ENCODE measurements at places on chromosomes 2 and 18. TPM values are rescaled to one million over a fixed set of nuclear protein-coding genes. Genes with fewer than 3 reads are reported as not detected.

NIFK gene
- total RNA-seq, result 53.1 TPM

AGAP1 gene
- 35.7 TPM for total RNA-seq

DHX57 gene
- 12.9 TPM for total RNA-seq

LYG1 gene
- 2.5 TPM for total RNA-seq

TMBIM1 gene
- total RNA-seq, result 282 TPM

CRYGD gene
- total RNA-seq, result not detected

FOXI3 gene
- not detected for total RNA-seq

SLC9A2 gene
- under 0.01 TPM for total RNA-seq

- DNase-seq, result no peak
- H3K4me1 ChIP-seq, result no peaks in the 10 kb centered on the region
- H3K27ac ChIP-seq, result no peak overlapping the region
- H3K36me3 ChIP-seq, result no peaks in the 10 kb centered on the region
- H3K27me3 ChIP-seq, result no peaks in the 10 kb centered on the region
- no peak overlapping the region for H3K4me3 ChIP-seq
Measured at GRCh38 chr2:55877087-55877436, 46.5 kb downstream of the EFEMP1 start.

GRCh38 chr2:28906821-28907220, 12.4 kb downstream of the WDR43 start:
- H3K4me1 ChIP-seq, result no peaks in the 10 kb centered on the region
- no peak for DNase-seq
- H3K27ac ChIP-seq, result no peak overlapping the region

DNA sequence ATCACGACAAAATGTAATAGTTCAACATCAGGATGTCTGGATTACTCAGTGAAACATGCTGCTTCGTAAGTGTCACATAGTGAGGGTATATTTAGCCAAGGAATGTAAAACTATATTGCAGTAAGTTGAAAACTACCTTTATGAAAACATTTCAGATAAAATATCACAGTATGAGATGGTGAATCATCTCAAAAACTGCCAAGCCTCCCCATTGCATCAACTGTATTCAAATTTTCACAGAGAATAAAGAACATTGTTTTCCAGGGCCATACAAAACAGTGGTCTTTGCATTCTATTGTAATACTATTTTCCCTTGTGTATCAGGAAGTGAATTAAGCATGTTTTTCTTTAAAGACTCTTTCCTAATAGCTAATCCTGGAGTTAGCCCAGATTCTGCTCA, 47.6 kb upstream of the MSTN start:
- no peaks in the 10 kb centered on the region for H3K4me1 ChIP-seq
- no peaks in the 10 kb centered on the region for H3K27me3 ChIP-seq
- no peaks in the 10 kb centered on the region for H3K36me3 ChIP-seq
- H3K4me3 ChIP-seq, result no peak overlapping the region
- no peak overlapping the region for H3K27ac ChIP-seq

GRCh38 chr18:54215069-54215468, 9.4 kb downstream of the MBD2 start:
- no peaks in the 10 kb centered on the region for H3K27me3 ChIP-seq
- peaks cover 28% of the 10 kb centered on the region for H3K4me1 ChIP-seq
- H3K36me3 ChIP-seq, result no peaks in the 10 kb centered on the region
- no peak overlapping the region for H3K27ac ChIP-seq
- DNase-seq, result no peak
- H3K4me3 ChIP-seq, result no peak overlapping the region

DNA sequence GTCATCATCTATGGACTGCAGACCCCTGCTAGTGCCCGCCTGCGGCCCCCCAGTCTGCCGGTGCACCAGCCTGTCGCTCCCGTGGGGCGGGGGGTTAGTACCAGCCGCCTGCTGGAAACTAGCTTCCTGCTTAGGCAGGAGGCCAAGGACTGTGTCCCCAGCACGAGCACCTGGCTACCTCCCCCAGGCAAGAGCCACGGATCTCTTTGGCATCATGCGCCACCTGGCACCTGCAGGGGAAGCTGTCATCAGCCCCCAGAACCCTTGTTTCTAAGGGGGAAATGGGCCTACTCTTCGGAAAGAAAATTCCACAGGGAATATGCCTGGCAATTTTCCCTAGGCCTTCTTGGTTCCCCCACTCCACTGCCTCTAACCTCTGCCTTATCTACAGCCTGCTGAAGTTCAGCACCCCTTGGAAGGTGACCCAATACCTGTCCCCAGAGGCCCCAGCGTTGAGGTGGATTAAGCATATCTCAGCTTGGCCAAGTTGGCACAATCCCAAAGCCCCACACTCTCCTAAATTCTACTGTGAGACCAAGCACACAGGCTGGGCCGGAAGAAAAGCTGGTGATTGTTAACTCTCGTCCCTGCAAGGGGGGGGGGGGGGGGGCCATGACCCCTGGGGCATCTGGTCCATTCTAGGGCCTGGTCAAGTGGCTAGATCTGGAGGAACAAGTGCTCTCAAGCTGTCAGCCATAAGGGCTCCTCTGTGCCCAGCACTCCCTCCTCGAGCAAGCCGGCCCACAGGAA, 62.0 kb upstream of the POMC start:
- no peaks in the 10 kb centered on the region for H3K27me3 ChIP-seq
- peaks cover 42% of the 10 kb centered on the region for H3K36me3 ChIP-seq
- H3K27ac ChIP-seq, result no peak overlapping the region
- no peak for DNase-seq

GRCh38 chr2:54468673-54469072, 12.5 kb downstream of the SPTBN1 start:
- no peak overlapping the region for H3K4me3 ChIP-seq
- H3K27me3 ChIP-seq, result no peaks in the 10 kb centered on the region
- peaks cover 22% of the 10 kb centered on the region for H3K4me1 ChIP-seq
- no peak for DNase-seq

DNA sequence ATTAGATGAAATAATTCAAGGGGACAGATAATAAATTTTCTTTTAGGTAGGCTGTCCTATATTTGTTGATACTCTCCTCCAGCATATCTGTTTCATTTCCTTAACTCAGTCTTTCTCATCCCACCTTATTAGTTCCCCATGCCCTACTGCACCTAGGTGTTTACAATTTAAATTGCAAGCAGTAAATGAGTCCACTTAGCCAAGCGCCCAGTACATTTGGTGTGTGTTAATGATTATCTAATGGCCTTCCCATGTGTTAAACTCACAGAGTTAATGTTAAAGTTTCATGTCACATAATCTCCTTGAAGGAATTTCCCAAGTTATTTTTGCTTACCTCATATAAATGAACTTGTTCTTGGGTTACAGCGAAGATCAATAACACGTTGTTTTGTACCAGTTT, 31.2 kb downstream of the ITGB6 start:
- no peak overlapping the region for H3K4me3 ChIP-seq
- no peaks in the 10 kb centered on the region for H3K4me1 ChIP-seq
- no peaks in the 10 kb centered on the region for H3K36me3 ChIP-seq
- no peak overlapping the region for H3K27ac ChIP-seq
- H3K27me3 ChIP-seq, result no peaks in the 10 kb centered on the region
- no peak for DNase-seq

DNA sequence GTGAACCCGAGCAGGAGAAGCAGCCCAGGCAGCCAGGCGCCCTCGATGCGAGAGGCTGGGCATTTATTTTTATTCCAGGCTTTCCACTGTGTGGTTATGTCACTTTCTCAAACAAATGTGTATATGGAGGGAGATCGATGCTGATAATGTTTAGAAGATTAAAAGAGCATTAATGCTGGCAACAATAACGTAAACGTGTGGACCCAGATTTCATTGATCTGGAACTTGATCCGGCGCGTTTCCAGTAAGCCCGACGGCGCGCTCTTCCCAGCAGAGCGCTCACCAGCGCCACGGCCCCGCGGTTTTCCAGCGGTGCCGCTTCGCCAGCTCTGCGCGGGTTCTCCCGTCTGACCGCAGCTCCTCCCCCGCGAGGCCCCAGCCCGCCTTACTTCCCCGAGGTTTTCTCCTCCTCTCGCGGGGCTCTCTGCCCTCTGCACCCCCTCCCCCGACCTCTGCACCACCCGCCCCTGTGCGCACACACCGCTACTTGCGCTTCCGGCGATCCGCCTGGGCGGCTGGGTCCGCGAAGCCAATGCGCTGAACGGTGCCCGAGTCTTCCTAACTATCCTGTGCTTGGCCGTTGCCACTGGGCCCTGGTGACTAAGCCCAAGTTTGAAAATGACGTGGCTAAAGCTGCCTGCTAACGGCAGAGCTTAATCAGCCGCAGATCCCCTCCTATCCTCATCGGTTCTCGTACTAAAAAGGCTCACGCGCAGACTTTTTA, 6.1 kb downstream of the ONECUT2 start:
- DNase-seq, result no peak
- H3K27me3 ChIP-seq, result peaks cover 98% of the 10 kb centered on the region
- no peak overlapping the region for H3K4me3 ChIP-seq
- no peak overlapping the region for H3K27ac ChIP-seq
- no peaks in the 10 kb centered on the region for H3K4me1 ChIP-seq

DNA sequence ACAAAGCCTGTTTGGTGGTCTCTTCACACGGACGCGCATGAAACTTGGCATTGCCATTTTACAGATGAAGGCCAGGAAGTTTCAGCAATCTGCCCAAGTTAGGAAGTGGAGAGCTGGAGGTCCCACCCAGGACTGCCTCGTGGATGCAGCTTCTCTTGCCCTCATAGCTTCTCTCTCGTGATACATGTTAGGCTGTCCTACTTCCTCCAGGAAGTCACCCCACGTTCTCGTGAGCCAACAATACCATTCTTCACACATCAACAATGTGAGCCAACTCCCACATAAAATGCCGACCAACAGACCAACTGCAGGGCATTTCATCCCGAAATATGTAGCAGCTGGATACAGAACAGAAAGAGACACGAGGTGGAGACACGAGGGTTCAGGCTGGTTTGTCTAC, 85.3 kb downstream of the MREG start:
- H3K27me3 ChIP-seq, result no peaks in the 10 kb centered on the region
- no peaks in the 10 kb centered on the region for H3K4me1 ChIP-seq
- no peak for DNase-seq
- no peak overlapping the region for H3K4me3 ChIP-seq
- no peak overlapping the region for H3K27ac ChIP-seq

DNA sequence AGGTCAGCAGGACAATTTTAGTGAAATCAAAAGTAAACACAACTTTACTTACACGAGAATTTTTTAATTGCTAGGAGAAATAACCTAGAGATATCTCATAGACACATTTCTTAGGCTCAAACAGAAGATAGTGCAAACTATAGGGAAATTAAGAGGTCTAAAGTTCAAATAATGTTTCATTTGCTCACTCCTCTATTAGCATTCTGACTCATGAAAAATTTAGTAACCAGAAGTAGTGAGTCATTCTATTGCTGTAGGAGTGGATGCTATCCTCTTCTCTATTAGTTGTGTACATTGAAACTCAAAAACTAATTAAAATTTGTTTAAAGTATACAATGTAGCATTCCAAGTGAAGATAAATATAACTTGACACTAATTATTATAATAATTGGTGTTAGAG, 908.3 kb upstream of the TMEFF2 start:
- H3K4me1 ChIP-seq, result no peaks in the 10 kb centered on the region
- H3K4me3 ChIP-seq, result no peak overlapping the region
- H3K27ac ChIP-seq, result no peak overlapping the region
- no peaks in the 10 kb centered on the region for H3K36me3 ChIP-seq
- no peak for DNase-seq

DNA sequence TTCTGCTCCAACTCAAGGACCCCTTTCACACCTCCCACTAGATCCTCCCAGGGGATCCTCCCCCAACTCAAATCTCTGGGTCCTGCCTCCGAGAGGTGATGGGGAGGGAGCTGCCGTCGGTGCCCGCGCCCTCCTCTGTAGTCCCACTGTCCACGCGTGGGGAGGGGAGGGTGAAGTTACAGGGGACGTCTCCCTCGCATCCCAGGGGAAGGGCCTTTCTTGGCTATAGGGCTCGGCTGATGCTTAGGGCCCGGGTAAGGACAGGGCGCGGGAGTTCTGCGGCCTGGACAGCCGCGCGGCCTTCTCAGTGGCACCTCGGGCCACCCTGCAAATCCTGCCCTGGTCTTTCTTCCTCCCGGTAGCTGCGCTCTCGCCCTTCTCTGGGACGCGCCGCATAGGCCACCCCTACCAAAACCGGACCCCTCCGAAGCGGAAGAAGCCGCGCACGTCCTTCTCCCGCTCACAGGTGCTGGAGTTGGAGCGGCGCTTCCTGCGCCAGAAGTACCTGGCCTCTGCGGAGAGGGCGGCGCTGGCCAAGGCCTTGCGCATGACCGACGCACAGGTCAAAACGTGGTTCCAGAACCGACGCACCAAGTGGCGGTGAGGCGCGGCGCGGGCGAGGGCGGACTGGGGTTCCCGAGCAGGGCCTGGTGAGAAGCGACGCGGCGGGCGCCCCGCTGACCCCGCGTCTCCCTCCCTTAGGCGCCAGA, 1.2 kb downstream of the TLX2 start:
- no peaks in the 10 kb centered on the region for H3K36me3 ChIP-seq
- H3K27ac ChIP-seq, result no peak overlapping the region
- no peak for DNase-seq
- H3K4me1 ChIP-seq, result peaks cover 30% of the 10 kb centered on the region
- peak overlapping the region; percentile 44 for H3K4me3 ChIP-seq
- peaks cover 99% of the 10 kb centered on the region for H3K27me3 ChIP-seq

- no peaks in the 10 kb centered on the region for H3K27me3 ChIP-seq
- H3K4me1 ChIP-seq, result no peaks in the 10 kb centered on the region
- no peak for DNase-seq
Measured at GRCh38 chr2:117963446-117963845, 50.4 kb downstream of the CCDC93 start.

DNA sequence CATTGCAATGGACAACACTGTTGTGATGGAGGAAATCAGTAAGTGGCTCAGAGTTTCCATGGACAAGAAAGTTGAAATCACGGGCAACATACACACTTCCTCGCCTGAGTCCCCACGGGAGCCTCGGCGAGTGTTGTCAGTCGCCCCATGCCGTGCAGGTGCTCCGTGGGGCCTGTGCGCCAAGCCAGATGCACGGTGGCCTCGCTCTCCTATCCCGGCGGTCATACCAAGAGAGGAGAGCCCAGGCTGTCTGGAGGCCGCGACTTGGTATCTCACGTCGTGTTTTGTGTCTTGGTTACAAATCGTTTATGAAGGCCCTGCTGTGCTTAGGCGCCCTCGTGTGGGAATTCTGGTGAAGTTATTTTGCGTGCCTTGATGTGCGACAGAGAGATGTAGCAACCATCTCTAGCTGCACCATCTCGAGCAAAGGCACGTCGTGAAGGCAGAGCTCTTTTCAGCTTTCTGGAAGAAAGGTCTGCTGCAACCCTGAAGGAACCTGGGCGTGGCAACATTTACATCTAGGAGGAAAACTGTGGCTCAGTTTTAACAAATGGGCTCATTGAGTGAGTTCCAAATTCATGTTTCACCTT, 21.8 kb downstream of the ATG4B start:
- H3K27me3 ChIP-seq, result no peaks in the 10 kb centered on the region
- DNase-seq, result peak; percentile 48
- no peaks in the 10 kb centered on the region for H3K4me1 ChIP-seq
- peaks cover 3% of the 10 kb centered on the region for H3K36me3 ChIP-seq
- no peak overlapping the region for H3K27ac ChIP-seq
